ENCODE measurements at places on chromosomes 13 and 19. TPM values are rescaled to one million over a fixed set of nuclear protein-coding genes. Genes with fewer than 3 reads are reported as not detected.

- peak; percentile 21 for DNase-seq
Measured at GRCh38 chr13:30998136-30999088, 66.0 kb downstream of the TEX26 start.

GRCh38 chr13:44068169-44068568, 188.5 kb downstream of the LACC1 start:
- DNase-seq = peak; percentile 47

- no peak for DNase-seq
Measured at GRCh38 chr13:40966298-40966697, 52.8 kb downstream of the ELF1 start.

The SIGLEC8 gene
- not detected for total RNA-seq

The CHST8 gene
- not detected for total RNA-seq

The S1PR4 gene
- 0.67 TPM for total RNA-seq

Data from mammary epithelial cell (primary cell).